ENCODE measurements at places on chromosomes 7 and 10.

DNA sequence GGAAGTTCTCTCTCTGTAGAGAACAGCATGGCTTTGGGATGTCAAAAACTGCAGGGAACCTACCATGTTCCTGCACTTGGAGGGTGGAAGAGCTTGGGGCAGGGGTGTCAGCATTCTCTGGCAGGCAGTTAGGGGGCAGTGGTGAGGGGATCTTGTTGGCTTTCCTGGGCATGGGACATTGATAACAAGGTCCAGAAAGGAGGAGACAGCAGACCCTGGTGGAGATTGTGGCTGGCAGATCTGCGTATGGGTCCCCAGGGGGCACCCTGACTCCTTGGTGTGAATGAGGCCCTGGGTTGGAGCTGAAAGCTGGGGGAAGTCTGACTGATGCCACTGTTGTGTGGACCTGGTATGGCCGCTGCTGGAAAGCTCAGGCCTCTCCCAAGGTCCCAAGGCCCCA, 22.9 kb upstream of the CAMK2B start:
- DNase-seq, result no peak

DNA sequence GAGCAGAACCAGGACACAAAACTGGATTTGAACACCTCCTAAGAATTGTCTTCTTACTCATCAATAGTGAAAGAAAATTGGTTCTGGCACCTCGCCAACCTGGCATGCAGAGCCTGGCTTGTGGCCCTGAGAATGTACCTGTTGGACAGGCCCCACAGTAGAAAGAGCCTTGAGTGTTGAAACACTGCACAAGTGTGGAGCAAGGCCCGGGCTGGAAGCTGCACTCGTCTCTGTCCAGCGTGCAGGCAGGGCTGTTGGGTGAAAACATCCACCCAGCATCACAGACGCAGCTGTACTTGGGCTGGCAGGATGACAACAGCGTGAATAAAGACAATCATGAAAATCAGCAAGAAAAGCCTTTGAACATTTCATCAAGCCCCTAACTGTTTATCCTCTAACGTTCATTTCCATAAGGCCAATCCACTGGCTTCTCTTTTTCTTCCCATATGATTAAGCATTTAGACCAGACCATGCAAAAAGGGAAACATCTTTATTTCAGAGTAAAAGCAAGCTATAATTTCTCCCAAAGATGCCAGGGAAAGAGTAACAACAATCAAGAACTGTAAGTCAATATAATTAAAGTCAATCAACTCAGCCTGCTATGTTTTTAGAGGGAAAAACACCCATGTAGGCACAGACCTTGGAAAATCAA, 15.6 kb downstream of the CUBN start:
- no peak for DNase-seq

DNA sequence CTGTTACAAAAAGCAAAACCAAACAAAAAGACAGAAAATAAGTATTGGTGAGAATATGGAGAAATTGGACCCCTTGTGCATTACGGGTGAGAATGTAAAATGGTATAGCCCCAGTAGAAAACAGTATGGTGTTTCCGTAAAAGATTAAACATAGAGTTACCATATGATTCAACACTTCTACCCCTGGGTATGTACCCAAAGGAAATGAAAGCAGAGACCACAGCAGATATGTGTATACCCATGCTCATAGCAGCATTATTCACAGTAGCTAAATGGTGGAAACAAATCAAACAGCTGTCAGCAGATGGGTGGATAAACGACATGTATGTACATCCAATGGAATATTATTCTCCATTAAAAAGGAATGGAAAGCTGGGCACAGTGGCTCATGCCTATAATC, 42.4 kb downstream of the STARD3NL start:
- no peak for DNase-seq

DNA sequence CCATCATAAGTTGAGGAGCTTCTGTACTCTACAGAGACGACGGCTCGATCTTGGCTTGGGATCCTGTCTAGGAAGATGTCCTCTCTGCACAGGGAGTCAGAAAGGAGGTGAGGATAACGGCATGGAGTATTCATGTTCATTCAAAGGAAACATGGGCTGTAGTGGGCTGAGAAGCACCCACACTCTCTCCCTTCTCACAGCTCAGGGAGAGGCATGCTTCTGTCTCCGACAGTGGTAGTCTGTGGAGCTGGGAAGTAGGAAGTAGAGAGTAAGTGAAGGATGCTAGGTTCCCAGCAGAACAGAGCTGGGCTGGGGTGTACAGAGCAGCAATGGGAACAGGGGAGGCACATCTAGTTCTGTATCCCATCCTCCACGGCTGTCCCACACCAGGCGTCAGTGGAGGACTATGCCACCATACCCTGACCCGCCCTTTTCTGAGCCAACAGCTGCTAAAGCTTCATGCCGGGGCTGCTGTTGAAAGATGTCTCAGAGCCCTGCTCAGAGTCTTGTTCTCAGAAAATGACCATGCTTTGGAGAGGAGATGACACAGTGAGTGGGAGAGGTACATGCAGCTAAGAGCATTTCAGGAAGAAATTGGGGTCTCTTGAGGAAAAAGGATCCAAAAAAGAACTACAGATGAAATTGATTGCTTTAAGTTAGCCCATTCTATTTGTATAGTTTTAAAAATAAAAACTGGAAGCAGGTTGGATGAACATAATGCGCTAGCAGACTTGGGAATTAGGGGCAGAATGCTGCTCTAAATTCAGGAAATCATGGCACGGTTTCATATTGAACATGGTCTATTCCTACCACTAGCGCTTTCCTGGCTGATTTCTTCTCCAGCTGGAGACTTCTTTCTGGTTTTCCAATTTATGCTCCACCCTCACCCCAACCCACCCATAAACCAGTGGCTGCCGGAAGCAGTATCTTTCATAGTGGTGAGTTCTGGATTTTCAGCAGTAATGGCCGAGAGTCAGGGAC, 138.6 kb downstream of the CHN2 start:
- no peak for DNase-seq
